ENCODE measurements at places on chromosomes 12 and 14. TPM values are rescaled to one million over a fixed set of nuclear protein-coding genes. Genes with fewer than 3 reads are reported as not detected.

NOXRED1 gene
- polyA plus RNA-seq = 0.31 TPM

FOXA1 gene
- 0.10 TPM for polyA plus RNA-seq

SPIC gene
- not detected for polyA plus RNA-seq

DAO gene
- not detected for polyA plus RNA-seq

RTN1 gene
- polyA plus RNA-seq = 0.33 TPM

NGB gene
- not detected for polyA plus RNA-seq

PPM1A gene
- 26.2 TPM for polyA plus RNA-seq

SLC38A4 gene
- 0.57 TPM for polyA plus RNA-seq

GALNT9 gene
- 0.33 TPM for polyA plus RNA-seq

COX6A1 gene
- polyA plus RNA-seq = 806 TPM

KRT5 gene
- not detected for polyA plus RNA-seq

OLR1 gene
- 4.4 TPM for polyA plus RNA-seq

MSI1 gene
- polyA plus RNA-seq = not detected

IL26 gene
- not detected for polyA plus RNA-seq

TAS2R30 gene
- polyA plus RNA-seq = not detected

PSMB5 gene
- polyA plus RNA-seq = 277 TPM

KRT78 gene
- not detected for polyA plus RNA-seq

KITLG gene
- polyA plus RNA-seq = 34.8 TPM

SPTB gene
- not detected for polyA plus RNA-seq

FOXN4 gene
- polyA plus RNA-seq = not detected
